ENCODE measurements at places on chromosomes 3 and 15.

DNA sequence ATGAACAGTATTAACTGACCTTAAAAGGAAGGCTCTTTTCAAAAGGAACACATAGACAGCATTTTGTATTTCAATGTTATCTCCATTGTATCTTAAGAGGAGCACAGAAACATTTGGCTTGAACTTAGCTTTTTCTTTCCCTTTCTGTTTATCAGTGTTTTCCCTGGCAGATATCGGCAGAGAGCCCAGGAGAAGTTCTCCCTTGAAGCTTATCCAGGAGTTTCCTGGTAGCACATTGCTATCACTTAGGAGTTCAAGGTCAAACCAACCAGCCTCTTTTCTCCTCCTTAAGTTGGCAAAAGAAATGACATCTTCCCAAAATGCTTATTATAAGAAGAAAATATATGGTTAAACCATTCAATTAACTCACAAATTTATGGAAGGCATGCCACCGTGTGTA, 344.6 kb upstream of the UBE2E2 start:
- H3K27ac ChIP-seq: no peak overlapping the region
- no peak overlapping the region for H3K4me3 ChIP-seq
- H3K36me3 ChIP-seq: no peaks in the 10 kb centered on the region
- no peaks in the 10 kb centered on the region for H3K27me3 ChIP-seq

GRCh38 chr3:134404366-134404885, 30.2 kb upstream of the AMOTL2 start:
- H3K36me3 ChIP-seq: no peaks in the 10 kb centered on the region
- DNase-seq: no peak
- H3K27ac ChIP-seq: no peak overlapping the region
- peaks cover 4% of the 10 kb centered on the region for H3K4me1 ChIP-seq
- no peak overlapping the region for H3K4me3 ChIP-seq
- no peaks in the 10 kb centered on the region for H3K27me3 ChIP-seq

DNA sequence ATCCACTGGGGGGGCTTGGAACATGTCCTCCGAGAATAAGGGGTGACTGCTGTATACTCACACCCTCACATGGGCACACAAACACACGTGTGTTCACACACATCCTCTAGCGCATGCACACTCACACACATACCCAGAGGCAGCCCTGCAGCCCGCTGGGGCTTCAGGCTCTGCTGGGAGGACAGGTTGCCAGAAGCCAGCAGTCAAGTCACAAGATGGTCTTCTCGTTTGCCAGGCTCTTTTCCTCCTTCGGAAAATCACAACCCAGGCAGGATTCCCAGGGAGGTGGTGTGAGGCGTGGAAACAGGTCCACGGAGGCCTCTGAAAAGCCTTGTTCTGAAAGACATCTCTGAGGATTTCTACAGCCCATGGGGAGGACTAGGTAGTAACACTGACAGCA, 26.8 kb downstream of the MEGF11 start:
- no peaks in the 10 kb centered on the region for H3K27me3 ChIP-seq
- no peaks in the 10 kb centered on the region for H3K36me3 ChIP-seq
- DNase-seq: no peak
- no peaks in the 10 kb centered on the region for H3K4me1 ChIP-seq
- no peak overlapping the region for H3K27ac ChIP-seq

- H3K4me1 ChIP-seq: no peaks in the 10 kb centered on the region
- no peak overlapping the region for H3K4me3 ChIP-seq
- peaks cover 4% of the 10 kb centered on the region for H3K36me3 ChIP-seq
- H3K27ac ChIP-seq: no peak overlapping the region
These were observed 44.0 kb downstream of the MAP2K1 start for GRCh38 chr15:66430627-66431255.

Measured in mesendoderm (in vitro differentiated cells).